ENCODE measurements at places on chromosomes 3 and 15. TPM values are rescaled to one million over a fixed set of nuclear protein-coding genes. Genes with fewer than 3 reads are reported as not detected.

GRCh38 chr3:120756061-120756460 is 13.5 kb downstream of the GTF2E1 start:
- no peak for DNase-seq

DNA sequence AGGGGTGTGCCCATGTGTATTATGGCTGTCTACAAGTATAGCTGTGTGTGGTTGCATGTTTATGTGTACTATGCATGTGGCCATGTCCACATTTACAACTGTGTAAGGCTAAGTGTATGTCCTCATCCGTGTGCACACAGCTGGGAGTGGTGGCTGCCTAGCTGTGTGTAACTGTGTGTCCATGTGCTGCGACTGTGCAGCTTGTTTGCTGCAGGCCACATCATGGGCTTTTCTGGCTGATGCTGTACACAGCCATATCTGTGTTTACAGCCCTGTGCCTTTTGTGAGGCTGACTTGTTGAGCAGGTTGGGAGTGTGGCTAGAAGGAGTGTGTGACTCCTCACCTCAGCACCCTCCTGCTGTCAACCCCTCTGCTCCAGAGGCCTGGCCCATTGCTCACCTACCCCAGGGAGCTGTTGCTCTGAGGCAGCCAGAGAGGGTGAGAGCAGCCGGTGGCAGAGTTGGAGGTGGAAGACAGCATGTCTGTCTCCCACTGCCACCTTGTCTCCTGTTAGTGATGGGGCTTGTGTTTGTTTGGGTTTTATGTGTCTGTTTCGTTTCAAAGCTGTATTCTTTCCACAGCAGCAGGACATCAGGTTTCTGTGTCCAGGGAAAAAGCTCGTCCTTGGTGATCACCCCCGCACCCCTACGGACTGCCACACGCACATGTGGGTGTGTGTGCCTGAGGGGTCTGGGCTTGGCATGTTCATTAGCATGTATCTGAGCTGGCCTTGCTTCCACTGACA is 1.4 kb upstream of the GRM2 start:
- no peak for DNase-seq

DNA sequence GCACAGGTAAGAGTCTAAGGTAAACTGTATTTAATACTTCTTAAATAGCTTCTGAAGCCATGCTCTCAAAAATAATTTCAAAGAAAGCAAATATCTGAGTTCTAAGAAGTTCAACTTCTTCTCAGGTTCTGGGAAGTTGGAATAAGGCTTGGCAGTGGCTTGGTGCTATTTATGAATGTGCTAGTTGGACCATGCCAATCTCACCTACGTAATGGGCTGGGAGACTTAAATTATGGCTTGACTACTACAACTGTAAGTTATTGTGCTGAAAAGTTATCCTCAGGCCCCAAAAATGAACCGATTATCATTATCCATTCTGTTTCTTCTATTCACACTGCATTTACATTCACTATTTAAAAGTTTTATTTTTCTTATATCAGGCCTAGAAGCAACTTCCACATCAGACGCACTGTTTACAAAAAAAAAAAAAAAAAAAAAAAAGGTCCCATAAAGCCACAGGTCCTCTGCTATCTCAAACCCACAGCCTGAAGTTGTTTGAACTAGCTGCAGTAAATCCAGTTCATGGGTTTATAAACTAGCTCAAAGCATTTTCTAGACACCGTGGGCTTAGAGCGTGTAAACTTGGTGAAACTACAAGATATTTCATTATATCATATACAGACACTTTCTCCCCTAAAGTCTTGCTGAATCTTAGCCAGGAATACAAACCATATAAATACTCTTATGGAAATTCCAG is 3.4 kb downstream of the LRIG1 start:
- DNase-seq, result no peak

- DNase-seq, result no peak
Observed at GRCh38 chr3:173943264-173943663, 545.7 kb downstream of the NLGN1 start.

GRCh38 chr3:31444220-31445142 is 88.2 kb upstream of the STT3B start:
- no peak for DNase-seq

GRCh38 chr15:62622775-62623174 is 419.8 kb upstream of the TPM1 start:
- DNase-seq, result no peak

DNA sequence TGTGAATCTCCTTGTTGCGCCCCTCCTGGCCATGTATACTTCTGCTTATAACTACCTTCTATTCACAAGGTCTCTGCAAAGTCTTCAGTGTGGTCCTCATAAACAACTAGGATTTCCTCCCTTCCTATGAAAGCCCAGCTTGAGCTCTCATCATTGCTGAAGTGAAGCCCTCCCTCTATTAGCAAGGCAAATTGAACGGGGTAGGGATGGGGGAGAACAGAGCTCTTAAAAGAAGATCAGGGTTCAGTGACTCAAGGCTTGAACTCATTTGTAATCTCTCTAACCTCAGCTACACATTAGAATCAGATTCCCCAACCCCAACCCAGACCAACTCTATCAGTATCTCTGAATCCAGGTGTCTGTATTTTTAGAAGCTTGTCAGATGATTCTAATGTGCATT is 88.3 kb upstream of the ST8SIA2 start:
- no peak for DNase-seq

DNA sequence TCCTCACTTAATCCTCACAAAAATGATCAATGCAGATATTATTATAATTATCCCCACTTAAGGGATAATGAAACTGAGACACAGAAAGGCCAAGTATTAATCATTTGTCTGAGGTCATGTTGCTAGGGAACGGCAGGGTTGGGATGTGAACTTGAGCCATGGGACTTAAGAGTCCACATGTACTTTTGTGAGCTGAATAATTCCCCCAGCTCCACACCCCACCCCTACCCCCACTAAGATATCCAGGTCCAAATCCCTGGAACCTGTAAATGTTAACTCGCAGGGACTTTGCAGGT is 290.5 kb upstream of the GADL1 start:
- no peak for DNase-seq

ARPP21 gene
- 0.54 TPM for total RNA-seq

COL7A1 gene
- 0.27 TPM for total RNA-seq

TUSC2 gene
- total RNA-seq, result 28.8 TPM

Data from hematopoietic multipotent progenitor cell (in vitro differentiated cells).